ENCODE measurements at places on chromosomes 5 and 9.

DNA sequence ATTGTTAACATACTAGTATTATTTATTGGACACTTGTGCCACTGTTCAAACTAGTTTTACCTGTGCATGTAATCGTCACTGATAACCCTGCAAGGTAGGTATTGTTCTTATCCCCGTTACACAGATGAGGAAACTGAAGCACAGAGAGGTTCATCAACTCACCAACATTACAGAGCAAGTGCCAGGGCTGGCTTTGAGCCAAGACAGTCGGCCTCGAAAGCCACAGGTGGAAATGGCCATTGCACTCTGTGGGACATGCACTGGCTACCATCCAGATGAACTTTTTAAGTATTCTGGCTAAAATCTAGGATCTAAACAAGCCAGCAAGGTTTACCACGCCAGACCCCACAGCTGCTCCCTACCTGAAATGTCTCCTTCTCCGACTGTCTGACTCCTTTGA is 57.9 kb downstream of the TEX10 start:
- no peak for DNase-seq

GRCh38 chr9:135605238-135605781 is 34.0 kb downstream of the GLT6D1 start:
- DNase-seq, result no peak

GRCh38 chr5:119316086-119316485 is 39.7 kb upstream of the TNFAIP8 start:
- no peak for DNase-seq

DNA sequence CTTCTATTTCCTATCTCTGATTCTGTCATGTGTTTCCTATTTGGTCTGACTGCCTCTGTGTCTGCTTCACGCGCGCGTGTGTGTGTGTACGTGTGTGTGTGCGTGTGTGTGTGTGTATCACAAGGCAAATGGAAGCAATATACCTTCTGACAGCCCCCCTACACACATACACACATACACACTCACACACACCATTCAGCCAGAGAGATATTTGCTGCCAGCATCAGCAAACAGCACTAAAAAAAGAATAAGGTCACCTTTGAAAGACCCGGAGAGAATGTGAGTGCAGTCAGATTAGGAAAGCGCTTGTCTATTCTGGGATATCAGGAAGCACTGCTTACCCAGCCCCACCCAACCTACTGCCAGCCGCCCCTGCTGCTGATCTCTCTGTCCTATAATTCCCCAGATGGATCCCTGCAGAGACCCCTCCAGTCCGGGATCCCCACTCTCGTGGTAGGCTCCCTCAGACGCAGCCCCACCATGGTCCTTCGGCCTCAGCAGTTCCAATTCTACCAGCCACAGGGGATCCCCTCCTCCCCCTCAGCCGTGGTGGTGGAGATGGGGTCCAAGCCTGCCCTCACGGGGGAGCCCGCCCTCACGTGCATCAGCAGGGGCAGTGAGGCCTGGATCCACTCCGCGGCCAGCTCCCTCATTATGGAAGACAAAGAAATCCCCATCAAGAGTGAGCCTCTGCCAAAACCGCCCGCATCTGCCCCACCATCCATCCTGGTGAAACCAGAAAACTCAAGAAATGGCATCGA is 45.7 kb downstream of the PLAC8L1 start:
- no peak for DNase-seq

DNA sequence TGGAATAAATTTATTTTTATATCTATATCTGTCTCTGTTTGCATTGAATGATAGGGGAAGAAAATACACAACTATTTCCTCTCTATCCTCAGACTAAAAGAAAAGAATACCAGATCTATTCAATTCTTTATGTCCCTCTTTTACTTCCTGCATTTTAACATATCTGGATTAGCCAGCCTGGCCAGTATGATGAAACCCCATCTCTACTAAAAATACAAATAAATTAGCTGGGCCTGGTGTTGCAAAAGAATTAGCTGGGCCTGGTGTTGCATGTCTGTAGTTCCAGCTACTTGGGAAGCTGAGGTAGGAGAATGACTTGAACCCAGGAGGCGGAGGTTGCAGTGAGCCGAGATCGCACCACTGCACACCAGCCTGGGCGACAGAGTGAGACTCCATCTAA is 182.0 kb downstream of the LURAP1L start:
- DNase-seq, result no peak

DNA sequence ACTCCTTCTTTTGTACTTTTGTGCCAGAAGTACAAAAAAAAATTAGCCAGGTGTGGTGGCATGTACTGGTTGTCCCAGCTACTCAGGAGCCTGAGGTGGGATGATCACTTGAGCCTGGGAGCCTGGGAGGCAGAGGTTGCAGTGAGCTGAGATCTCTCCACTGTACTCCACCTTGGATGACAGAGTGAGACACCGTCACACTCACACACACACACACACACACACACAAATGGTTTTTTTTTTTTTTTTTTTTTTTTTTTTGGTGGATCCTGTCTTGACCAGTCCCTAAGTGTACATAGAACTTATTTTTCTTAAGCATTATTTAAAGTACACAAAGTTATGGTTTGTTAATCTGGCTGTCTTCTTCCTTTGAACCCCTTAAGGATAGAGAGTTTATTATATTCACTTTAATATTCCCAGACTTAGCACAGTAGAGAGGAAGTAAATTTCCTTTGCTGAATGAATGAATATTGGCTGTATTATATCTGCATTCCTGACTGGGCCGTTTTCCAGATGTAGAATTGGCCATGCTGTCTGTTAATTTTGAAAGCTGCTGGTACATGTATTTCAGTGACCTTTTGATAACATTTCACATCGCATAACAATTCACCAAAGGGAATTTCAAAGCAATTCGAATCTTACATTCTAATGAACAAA is 429.0 kb upstream of the ZNF608 start:
- no peak for DNase-seq

- no peak for DNase-seq
These were observed 752.8 kb downstream of the IRX1 start for GRCh38 chr5:4348423-4348822.

GRCh38 chr5:96628406-96628805 is 33.8 kb upstream of the CAST start:
- no peak for DNase-seq

- no peak for DNase-seq
These were observed 68.7 kb downstream of the SHB start for GRCh38 chr9:38000332-38000731.

DNA sequence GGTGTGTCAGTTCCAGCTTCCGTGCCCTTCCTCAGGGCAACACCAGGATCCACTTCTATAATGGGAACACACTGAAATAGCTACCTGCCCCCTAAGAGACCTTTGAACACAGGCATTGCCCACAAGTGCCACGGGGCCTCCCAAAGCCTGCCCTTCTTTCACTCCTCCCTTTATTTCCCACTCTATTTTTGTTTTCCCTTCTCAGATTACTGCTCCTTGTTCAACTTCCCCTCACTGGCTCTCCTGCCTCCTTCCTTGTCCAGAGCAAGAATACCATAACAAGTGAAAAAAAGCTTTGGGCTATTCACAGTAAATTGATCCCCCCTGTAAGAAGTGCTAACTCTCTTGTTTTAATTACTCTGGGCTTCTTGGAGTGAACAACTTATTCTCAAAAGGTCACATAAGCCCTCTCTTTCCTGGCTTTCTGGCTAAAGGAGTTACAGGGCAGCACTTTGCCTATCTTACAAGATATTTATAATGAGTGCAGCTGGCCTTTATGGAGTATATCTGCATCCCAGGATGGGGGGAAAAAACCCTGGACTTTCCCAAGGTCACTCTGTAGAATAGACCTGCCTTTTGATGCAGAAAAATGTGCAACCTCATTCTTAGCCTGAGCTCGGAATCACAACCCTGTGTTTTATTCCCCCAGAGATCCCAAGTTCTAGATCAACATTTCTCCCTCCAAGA is 11.3 kb downstream of the CTXN3 start:
- DNase-seq, result no peak

DNA sequence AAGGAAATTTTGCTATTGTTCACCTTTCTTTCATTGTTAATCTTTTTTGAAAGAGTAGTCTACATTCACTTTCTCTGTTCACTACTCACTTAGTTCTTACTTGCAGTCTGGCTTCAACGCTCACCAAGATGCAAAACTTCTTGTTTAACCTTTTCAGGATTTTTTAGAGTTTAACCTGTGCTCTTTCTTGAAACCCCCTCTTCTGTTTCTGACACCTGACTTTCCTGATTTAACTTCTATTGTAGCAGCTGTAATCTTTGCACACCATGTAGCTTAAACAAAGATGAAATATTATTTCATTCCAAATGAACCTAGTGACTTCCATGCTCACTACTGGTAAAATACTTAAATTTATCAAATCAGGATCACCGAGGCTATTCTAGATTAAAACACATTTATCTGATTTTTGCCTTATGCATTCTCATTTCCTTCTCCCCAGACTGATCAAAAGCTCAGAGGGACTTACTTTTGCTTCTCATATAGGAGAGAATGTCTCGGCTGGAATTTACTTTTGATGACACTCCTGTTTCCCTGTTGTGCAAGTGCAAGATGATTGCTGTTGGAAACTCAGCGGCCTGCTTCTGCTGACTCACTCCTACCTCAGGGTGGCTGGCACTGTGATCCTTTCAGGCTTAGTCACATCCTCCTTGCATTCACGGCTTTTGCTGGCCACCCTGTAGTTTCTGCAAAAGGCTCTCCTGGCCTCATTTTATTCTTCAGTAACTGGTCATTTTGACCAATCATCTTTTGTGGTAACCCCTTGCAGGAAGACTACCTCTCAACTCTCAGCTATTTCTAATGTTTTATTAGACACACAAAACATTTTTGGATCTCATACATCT is 109.3 kb upstream of the IFNE start:
- no peak for DNase-seq

- no peak for DNase-seq
These were observed 72.1 kb upstream of the PITX1 start for GRCh38 chr5:135106136-135106535.

- DNase-seq, result no peak
These were observed 519.3 kb downstream of the ELAVL2 start for GRCh38 chr9:23306731-23307130.

DNA sequence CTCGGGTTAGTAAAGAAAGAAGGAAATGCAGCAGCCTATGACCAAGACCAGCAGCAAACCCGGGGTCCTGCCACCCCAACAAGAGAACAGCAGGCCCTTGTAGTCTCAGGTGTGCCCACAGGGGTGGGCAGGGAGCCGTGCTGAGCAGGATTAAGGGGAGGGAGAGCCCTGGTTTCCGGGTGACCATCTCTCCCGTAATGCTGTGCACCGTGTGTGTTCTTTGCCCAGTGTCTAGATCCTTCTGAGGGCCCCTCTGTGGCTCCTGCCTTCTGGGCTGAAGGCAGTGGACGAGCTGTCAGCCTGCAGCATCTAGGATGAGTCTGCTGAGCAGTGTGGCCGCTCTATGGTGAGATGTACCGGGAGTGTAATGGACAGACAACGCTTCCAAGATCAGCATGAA is 12.7 kb upstream of the PLEKHG4B start:
- DNase-seq, result no peak

DNA sequence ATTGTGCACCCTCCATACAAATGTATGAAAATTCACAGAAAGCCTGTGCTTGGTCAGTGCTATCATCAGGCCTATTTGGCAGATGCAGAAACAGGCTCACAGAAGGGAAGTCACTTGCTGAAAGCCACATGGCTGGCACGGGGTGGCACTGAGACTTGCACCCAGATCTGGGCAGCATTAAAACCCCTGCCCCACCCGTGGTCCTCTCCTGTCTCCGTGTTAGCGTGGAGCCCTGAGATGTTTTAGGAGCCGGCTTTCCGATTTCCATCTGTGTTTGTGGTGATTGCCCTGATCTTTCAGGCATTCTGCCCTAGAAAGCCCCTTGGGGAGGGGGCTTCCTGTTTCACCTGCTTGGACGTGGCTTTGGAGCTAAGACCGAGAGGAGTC is 102.2 kb upstream of the IER5L start:
- no peak for DNase-seq

GRCh38 chr5:76332102-76332501 is 71.0 kb upstream of the IQGAP2 start:
- DNase-seq, result no peak

DNA sequence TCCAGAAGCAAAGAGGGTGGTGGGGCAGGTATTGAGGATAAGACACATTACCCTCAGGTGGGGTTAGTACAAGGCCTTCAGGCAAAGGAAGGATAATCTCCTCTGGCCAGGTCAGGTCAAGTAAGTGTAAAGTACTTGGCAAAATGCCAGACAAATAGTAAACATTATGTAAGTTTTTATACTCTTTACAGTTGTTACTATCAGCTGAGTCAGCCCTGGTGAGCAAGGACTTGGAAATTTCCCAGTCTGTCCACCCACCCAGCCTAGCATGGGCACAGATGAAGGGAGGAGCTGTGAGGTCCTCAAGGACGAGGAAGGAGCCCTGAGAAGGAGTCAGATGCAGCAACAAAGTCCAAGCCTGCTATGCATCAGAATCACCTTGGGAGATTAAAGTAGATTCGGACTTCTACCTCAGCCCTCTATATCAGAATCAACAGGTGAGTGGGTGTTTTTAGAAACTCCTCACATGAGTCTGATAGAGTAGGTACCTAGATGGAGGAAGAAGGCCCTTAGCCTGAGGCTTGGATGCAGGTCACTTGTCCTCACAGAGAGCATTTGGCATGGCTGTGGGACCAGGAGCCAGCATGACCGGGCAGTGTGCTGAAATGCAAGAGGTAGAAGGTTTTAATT is 50.2 kb upstream of the BARX1 start:
- no peak for DNase-seq

- DNase-seq, result no peak
These were observed 45.8 kb upstream of the GRAMD2B start for GRCh38 chr5:126377424-126377823.

GRCh38 chr9:123639743-123640142 is 283.7 kb downstream of the CRB2 start:
- DNase-seq, result no peak

- DNase-seq, result no peak
These were observed 197.0 kb downstream of the MCTP1 start for GRCh38 chr5:95087816-95088317.

DNA sequence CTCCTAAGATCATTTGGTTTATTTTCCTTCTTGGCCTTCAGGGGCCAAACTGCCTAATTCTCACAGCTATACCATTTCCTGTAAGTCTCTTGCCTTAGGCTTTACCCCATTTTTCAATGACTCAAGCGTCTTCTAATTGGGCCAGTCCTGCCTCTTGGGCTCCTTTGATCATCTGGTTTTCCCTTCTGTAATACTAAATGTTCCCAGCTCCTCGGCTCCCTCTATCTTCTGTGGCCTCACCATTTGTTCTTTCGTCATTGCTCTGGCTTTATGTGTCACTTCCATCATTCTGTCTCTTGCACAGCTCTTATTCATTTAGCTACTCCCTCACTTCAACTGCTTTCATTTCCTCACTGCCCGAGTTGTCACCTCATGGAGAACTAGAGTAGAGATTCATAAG is 14.5 kb upstream of the SPINK7 start:
- DNase-seq, result no peak

- DNase-seq, result no peak
These were observed 186.7 kb downstream of the DCP2 start for GRCh38 chr5:113163328-113163727.

GRCh38 chr9:134660407-134660806 is 18.8 kb downstream of the COL5A1 start:
- no peak for DNase-seq

DNA sequence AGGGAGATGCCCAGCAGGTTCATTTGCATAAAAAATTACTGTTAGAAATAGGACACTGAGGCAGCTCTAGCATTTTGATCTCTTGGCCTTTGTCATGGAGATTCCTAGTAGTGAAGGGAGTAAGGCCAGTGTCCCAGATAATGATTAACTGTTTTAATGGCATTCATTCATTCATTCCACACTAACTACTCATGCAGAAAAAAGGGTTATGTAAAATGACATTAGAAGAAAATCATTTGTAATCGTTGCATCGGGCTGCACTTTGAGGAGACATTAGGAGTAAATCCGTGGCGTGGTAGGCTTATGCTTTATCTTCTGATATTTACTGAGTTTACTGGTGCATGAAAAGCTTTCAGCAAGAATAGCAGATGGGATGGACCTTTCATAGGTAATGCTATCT is 82.6 kb upstream of the GRHPR start:
- DNase-seq, result no peak

Measured in stimulated activated CD8-positive, alpha-beta memory T cell treated with anti-CD3 and anti-CD28 coated beads, Interleukin-4, amount 100 ng/mL, for 4 hours (primary cell).